T47D (cell line): ENCODE measurements at places on chromosomes 11 and 22.

DNA sequence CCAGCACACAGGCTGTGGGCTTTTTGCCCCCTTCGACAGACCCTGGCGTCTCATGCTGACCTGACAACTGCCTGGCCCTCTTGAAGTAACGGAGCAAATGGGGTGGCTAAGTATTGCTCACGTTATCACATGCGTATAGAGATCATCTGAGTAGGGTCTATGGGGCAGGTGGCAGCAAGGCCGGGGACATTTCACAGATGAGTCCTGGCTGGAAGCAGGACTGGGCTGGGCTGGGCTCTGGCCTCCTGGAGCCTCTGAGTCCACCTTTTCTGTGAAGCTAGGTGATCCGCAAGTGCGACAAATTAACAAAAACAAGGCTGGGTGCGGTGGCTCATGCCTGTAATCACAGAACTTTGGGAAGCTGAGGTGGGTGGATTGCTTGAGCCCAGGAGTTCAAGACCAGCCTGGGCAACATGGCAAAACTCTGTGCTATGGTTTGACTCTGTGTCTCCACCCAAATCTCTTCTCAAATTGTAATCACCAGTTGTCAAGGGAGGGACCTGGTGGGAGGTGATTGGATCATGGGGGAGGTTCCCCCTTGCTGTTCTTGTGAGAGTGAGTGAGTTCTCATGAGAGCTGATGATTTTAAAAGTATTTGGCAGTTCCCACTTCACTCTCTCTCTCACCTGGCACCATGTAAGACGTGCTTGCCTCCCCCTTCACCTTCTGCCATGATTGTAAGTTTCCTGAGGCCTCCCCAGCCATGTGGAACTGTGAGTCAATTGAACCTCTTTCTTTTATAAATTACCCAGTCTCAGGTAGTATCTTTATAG, 122.0 kb downstream of the MPPED1 start:
- no peak for DNase-seq

GRCh38 chr11:115848611-115849010, 344.4 kb upstream of the CADM1 start:
- no peak for DNase-seq

- DNase-seq, result no peak
These were observed 230.2 kb upstream of the B3GAT1 start for GRCh38 chr11:134642206-134642605.

DNA sequence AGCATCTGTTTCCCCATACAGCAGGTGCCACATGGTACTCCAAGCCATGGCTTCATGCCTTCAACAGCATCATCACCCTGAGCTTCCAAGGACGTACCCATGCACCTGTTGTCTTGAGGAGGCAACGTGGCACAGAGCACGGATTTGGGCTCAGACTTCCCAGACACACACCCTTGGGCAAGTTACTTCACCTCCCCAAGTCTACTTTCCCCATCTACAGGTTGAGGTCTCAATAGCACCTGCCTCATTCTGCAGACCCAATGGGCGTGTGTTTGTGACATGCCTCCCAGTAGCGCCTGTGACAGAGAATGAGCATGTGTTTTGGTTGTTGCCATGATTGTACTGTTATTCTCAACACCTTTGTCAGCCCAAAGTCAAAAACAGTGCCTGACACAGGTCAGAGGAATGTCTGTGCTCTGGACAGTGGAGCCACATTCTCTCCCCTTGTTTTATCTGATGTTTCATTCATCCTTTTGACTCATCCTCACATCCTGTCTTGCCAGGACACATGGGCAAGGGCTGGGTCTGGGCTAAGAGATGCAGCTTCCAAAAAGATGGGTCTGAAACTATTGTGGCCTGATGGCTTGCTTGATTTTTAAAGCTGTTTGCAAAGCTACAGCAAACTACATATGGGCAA, 53.4 kb upstream of the CCND1 start:
- peak; percentile 62 for DNase-seq

GRCh38 chr11:118434553-118435289, 1.6 kb upstream of the KMT2A start:
- peak; percentile 39 for DNase-seq

DNA sequence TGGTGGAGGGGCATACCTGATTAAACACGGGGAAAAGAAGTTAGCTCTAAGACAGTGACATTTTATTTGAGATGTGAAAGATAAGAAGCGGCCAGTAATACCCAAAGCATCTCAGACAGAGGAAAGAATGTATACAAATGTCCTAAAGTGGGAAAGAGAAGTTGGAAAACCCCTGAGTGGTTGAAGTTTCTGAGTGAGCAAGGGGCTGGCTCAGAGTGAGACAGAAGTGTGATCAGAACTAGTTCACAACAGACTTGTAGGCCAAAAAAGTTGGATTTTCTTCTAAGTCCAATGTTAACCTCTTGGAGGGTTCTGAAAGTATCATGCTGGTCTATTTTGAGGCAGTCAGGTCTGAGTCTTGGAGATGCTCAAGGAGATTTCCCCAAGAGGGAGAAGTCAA, 608.7 kb downstream of the SOX6 start:
- DNase-seq, result no peak

DNA sequence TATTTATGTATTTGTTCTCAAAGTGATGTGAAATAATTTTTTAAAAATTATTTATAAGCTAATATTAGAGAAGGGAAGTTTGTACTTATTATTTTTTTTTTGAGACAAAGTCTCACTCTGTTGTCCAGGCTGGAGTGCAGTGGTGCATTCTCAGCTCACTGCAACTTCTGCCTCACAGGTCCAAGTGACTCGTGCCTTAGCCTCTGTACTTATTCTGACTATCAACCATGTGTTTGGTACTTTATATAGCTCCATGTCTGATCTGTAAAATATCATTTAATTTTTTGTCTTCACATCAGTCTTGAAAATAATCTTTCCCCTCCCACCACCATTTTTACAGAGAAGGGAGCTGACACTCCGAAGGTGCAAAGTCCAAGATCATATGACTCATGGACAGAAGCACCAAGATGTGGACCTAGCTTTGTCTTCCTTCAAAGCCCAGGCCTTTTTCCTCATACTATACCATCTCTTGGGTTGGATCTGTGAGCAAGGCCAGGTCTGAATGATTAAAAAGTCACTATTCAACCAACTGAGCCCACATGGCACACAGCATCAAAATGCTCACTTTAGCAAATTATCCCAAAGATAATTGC, 32.4 kb upstream of the EED start:
- DNase-seq, result no peak

GRCh38 chr22:18088825-18089568, 11.2 kb downstream of the PEX26 start:
- no peak for DNase-seq

GRCh38 chr11:61140416-61140815, 20.8 kb downstream of the VPS37C start:
- no peak for DNase-seq

GRCh38 chr22:37607935-37608476, 628 bp upstream of the GGA1 start:
- peak; percentile 73 for DNase-seq

GRCh38 chr11:10617551-10617950, 49.1 kb upstream of the LYVE1 start:
- DNase-seq, result no peak

DNA sequence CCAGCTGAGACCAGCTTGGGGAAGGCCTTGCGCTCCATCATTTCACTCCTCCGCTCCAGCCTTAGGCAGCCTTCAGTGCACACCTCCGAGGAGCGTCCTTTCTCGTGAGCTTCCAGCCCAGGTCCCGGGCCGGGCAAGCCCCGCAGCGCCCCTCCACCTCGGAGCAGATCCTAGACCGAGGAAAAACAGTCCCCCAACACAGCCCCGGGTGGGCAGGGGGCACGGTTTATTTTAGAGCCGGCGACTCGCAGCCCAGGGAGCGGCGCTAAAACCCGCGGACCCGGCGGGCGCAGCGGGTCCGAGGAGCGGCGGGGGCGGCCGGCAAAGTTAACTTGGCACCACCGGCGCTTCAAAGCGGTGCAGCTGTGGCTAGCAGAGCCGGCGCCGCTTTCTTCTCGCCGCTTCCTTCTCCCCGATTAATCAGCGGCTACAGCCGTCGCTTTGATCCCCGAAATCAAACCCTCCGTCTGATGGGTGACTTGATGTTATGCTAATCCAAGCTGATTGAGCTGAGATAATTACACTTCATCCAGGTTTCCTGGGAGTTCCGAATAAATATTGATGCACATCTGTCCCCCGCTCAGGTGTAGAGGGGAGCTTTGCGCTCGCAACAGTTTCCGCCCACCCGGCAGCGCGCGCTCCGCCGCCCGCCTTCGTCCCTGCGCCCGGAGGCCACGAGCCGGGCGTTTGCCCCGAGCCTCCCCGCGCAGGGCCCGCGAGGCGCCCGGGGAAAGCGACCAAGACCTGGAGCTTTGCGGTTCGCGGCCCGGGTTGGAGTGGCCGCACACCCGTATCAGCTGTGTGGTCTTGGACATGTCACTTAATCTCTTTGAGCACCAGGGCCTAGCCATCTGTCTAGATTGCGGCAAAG, 192.7 kb downstream of the BUD13 start:
- no peak for DNase-seq

- no peak for DNase-seq
These were observed 341.3 kb downstream of the CADM1 start for GRCh38 chr11:115162919-115163318.

DNA sequence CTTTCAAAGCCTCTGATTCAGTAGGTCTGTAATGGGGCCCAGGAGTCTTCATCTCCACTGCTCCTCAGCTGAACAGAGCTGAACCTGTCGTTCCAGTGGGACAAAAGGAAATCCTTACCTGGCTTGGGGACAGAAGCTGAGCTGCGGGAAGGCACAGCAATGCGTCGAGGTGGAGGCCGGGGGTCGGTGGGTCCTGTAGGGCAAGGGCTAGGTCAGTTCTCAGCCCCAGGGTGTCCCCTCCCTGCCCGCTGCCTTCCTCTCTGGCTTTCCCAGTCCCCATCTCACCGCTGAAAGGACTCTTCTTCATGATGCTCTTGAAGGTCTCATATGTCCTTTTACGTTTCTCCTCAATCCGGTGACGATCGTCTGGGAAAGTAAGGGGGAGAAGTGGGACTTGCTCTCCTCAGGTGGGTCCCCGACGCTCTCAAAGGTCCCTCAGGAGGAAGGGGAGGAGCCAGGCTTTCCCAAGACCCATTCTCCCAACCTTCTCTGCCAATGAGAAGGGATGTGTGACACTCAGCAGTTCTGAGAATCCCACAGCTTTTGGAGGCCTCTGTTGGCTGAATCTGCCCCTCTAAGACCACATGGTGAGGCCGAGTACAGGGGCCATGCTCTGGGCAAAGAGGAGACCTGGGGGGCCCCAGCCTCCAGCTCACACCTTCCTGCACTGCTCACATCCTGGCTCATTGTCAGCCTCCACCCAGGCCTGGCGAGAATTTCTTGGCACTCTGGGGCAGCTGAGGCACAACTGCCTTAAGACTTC, 7.0 kb downstream of the RELA start:
- no peak for DNase-seq

GRCh38 chr11:22711071-22711770, 44.8 kb downstream of the GAS2 start:
- DNase-seq, result peak; percentile 50

- no peak for DNase-seq
These were observed 343.7 kb downstream of the BRD1 start for GRCh38 chr22:49483946-49484345.

DNA sequence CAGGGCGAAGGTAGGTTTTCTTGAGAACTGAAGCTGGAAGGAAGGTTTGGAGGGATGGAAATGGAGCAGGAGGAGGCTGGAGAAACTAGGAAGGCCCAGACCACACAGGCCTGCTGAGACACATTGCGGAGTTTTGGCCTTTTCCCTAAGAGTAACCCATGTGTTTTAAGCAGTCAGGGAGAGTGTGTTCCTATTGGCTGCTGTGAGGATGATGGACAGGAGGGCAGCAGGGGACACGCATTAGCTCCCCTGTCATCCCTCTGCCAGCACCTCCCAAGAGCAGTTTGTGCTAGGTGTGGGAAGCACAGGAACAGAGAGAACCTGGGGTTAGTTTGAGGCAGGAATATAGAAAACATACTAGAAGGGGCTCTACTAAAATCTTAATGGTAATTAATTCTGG, 842.1 kb downstream of the TBC1D22A start:
- no peak for DNase-seq

DNA sequence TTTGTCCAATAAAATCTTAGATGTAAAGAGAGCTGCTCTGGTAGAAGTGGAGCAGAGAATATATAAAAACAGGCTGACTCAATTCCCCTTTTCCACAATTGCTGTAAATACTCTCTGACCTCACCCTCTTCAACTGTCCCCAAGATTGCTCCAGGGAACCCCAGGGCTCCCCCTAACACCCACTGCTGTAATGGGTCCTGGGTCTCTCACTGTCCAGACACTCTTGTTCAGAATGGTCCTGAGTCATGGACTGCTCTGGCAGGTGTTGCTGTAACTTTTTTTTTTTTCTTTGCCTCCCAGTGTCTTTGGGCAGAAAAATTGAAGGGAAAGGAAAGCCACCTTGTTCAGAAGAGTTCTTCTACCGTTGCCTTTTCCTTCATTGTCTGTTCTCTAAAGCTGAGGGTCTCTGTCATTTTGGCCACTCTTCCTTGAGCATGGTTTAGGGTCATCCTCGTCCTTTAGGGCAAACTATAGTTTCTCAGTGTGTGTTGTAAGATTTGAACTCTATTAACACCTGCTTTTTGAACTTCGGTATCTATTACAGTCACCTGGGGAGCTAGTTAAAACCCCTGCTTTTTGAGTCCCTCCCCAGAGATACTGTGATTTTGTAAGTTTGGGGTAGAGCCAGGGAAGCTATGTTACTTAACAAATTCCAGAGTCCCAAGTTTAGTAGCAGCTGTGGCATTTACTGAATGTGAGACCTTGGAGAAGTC, 209.5 kb downstream of the NAV2 start:
- no peak for DNase-seq

DNA sequence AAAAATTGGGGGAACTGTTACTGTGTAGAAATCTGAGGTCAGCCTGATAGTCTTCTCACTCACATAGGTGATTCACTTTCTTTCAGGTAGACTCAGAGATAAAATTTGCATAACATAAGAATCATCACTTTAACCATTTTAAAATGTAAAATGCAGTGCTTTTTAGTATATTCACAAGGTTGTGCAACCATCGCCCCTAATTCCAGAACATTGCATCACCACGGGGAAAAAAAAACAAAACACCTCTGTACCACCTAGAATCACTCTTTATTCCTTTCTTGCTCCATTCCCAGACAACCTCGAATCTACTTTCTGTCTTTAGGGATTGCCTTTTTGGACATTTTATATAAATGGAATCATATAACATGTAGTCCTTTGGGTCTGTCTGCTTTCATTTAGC, 20.9 kb downstream of the CHEK1 start:
- no peak for DNase-seq

GRCh38 chr22:30266445-30267381, at the start of gene OSM:
TSS of gene OSM (minus strand) at chr22:30266851. CDS start at chr22:30266799, 52 bp downstream.
- DNase-seq, result no peak

GRCh38 chr22:31239771-31240370, 27.8 kb downstream of the LIMK2 start:
- no peak for DNase-seq
